ENCODE measurements at places on chromosomes 2 and 18. TPM values are rescaled to one million over a fixed set of nuclear protein-coding genes. Genes with fewer than 3 reads are reported as not detected.

The IL36G gene
- not detected for total RNA-seq

The SRD5A2 gene
- not detected for total RNA-seq

The NDUFAF7 gene
- total RNA-seq: 33.4 TPM

The ELOA2 gene
- not detected for total RNA-seq

The CPO gene
- not detected for total RNA-seq

The NPC1 gene
- 32.4 TPM for total RNA-seq

The DSC2 gene
- total RNA-seq: not detected

The IKZF2 gene
- total RNA-seq: 9.8 TPM

The GCG gene
- total RNA-seq: not detected

The COL4A4 gene
- 0.16 TPM for total RNA-seq

The ORMDL1 gene
- total RNA-seq: 121 TPM

The SPHKAP gene
- total RNA-seq: not detected

The UGT1A8 gene
- not detected for total RNA-seq

The SERPINB7 gene
- not detected for total RNA-seq

The PCARE gene
- total RNA-seq: not detected

The FEV gene
- not detected for total RNA-seq

The SP100 gene
- total RNA-seq: 156 TPM

The CCDC121 gene
- not detected for total RNA-seq

The IL1RL1 gene
- total RNA-seq: 2.2 TPM

The IL1R2 gene
- 11.0 TPM for total RNA-seq

The CNDP1 gene
- 0.16 TPM for total RNA-seq

The GPR75 gene
- total RNA-seq: 1.0 TPM

The SH3BP4 gene
- 1.5 TPM for total RNA-seq
